ENCODE measurements at places on chromosomes 12 and 14. TPM values are rescaled to one million over a fixed set of nuclear protein-coding genes. Genes with fewer than 3 reads are reported as not detected.

Gene TUNAR
- total RNA-seq, result not detected

Gene TRHDE
- 42.5 TPM for total RNA-seq

Gene GPD1
- not detected for total RNA-seq

Gene RNASE12
- total RNA-seq, result not detected

Gene PTPN21
- total RNA-seq, result 10.3 TPM

Gene PLEKHG7
- not detected for total RNA-seq

Gene CLEC14A
- total RNA-seq, result 15.9 TPM

Gene BDKRB1
- total RNA-seq, result 9.7 TPM

Gene MAP1LC3B2
- 0.87 TPM for total RNA-seq

Gene CLEC4D
- total RNA-seq, result not detected

Gene SLC10A1
- not detected for total RNA-seq

Gene SERPINA12
- not detected for total RNA-seq

Gene OASL
- 0.33 TPM for total RNA-seq

Gene KRT6A
- total RNA-seq, result under 0.01 TPM

Gene TMEM233
- total RNA-seq, result under 0.01 TPM

Gene IRAK3
- 10.8 TPM for total RNA-seq

Gene ACSM4
- total RNA-seq, result not detected

Gene TAS2R31
- 5.1 TPM for total RNA-seq

Gene LRP1
- 535 TPM for total RNA-seq

Gene COX8C
- total RNA-seq, result not detected

Gene NOVA1
- 7.9 TPM for total RNA-seq

Gene SIX6
- total RNA-seq, result not detected

Gene OTX2
- not detected for total RNA-seq

Gene USP44
- total RNA-seq, result 10.2 TPM

Gene CCDC177
- under 0.01 TPM for total RNA-seq

Gene CCDC60
- not detected for total RNA-seq

Gene CMTM5
- 0.44 TPM for total RNA-seq

Gene C12orf42
- not detected for total RNA-seq

Gene TMEM119
- 611 TPM for total RNA-seq

Gene RPL10L
- total RNA-seq, result not detected

Gene OTUB2
- 2.8 TPM for total RNA-seq

Gene NEK9
- 77.7 TPM for total RNA-seq

Gene FBRSL1
- 3.6 TPM for total RNA-seq

Gene PHETA1
- total RNA-seq, result 9.9 TPM

Gene TMTC2
- 12.4 TPM for total RNA-seq

Gene PCK2
- 35.4 TPM for total RNA-seq

Gene HELB
- total RNA-seq, result 6.0 TPM

Gene GYS2
- total RNA-seq, result not detected

Gene PIK3C2G
- total RNA-seq, result not detected

Gene CIROP
- total RNA-seq, result 1.7 TPM

Gene NINJ2
- total RNA-seq, result 0.29 TPM

Gene MYH6
- not detected for total RNA-seq

Gene CD163L1
- not detected for total RNA-seq

Gene DENND5B
- total RNA-seq, result 10.2 TPM

Gene KRT3
- not detected for total RNA-seq

Gene CD4
- total RNA-seq, result 0.15 TPM

Gene SLC17A8
- total RNA-seq, result not detected

Gene IQSEC3
- total RNA-seq, result under 0.01 TPM

Gene DACT1
- 6.4 TPM for total RNA-seq

Gene GPR84
- not detected for total RNA-seq

Gene SLC4A8
- 4.5 TPM for total RNA-seq

All from smooth muscle cell of trachea (primary cell).